H4 (cell line): ENCODE measurements at places on chromosomes 5 and 9.
A peak's percentile ranks its signal among the peaks of the same experiment; 100 is the strongest.

DNA sequence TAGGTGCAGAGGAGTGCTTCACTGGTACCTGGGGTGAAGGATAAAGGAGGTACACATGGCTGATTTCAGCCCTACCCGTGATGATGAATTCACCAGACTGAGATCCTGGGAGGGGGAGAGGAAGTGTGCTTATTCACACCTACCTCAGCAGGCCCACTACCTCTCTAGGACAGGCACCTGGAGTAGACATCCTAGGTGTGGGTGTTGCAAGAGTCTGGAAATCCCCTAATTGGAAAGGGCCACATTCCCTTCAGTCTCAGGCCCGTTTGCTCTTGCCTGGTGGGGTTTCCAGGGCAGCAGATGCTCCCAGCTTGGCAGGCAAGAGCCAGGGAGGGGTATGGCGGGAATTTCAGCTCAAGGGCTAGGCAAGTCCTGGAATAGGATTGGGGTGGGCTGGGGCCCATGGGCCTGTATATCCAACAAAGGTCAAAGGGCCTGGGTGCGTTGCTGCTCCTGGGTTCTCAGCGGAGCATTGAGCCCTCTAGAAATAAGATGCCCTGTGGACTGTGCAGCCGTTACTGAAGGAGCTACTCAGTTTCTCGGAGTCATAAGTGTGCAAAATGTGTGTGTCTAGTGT, 5.8 kb upstream of the CCL21 start:
- no peak for DNase-seq

DNA sequence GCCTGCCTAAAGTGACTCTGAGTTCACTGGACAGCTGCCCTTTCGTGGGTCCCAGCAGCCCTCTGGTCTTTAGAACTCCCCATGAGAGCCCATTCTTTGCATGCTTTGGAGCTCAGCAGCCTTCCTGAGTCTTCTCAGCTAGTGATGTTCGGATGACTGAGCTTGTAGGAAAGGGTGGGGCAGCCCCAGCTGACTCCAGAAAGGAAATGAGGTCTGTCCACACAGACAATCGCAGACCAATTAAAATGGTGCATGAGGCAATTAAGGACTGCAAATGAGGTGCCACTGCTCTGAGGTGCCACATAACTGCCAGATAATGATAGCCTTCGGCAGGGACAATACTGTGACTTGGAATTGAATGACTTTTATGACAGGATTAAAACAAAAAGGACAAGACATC, 25.4 kb upstream of the TOMM5 start:
- DNase-seq = no peak

DNA sequence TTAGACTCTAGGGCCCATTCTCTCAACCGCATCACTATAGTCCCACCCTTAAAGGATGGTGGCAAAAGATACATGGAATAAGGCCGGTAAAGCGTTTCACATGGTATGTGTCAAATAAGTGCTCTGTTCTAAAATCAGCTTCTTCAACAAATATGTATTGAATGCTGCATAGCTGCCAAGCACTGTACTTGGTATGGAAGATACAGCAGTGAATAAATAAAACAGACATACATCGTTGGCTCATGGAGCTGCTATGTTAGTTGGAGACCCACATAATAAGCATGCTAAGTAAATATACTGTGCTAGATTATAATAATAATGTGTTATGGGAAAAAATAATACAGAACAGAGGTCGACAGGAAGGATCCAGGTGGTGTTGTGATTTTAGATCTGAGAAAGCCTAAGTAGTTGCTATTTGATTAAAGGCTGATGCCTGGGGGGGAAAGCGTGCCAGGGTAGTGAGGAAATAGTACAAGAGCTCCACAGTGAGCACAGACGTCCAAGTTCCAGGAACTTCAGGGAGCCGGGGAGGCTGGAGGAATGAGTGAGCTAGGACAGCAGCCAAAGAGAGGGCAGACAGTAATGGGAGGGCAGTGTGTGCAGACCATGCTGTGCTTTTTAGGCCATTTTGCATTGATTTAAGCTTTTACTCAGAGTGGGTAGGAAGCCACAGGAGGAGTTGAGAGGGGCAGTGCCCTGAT, 93.7 kb downstream of the JAKMIP2 start:
- DNase-seq = no peak

- no peak for DNase-seq
These were observed 138.2 kb upstream of the SMARCA2 start for GRCh38 chr9:1876891-1877496.

DNA sequence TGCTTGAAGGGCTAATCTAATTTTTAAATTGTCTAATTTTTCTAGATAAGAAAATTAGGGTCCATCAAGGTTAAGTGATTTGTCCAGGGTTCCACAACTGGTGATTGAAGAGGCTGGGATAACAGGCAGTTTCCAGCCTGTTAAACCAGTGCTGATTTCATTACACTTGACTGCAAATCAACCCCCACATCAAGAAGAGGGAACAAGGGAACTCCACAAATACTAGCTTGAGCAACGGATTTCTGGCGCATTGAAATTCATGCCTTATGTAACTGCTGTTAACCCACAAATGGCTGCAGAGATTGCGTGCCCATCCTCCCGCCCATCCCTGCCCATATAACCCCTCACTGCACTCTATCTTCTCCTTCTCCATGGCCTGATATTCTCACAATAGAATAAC, 10.0 kb downstream of the PLPPR1 start:
- no peak for DNase-seq

DNA sequence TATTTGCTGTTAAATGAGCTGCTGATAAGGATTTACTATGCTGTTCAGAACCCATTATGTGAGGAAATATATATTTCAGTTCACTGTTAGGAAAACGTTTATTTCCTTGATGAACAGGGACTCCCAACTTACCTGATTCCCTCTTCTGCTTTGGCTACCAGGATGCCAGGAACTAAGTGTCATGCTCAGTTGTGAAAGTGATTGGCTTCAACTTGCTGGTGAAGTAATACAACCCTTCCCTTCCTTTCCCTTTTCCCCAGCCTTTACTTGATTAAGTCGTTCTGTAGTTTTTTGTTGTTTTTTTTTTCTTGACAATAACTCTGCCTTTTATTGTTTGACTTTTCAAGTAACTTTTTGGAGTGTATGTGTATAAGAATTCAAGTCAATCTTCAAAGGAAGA, 309.3 kb downstream of the DOCK8 start:
- DNase-seq = no peak

- no peak for DNase-seq
These were observed 79.8 kb downstream of the MROH2B start for GRCh38 chr5:40991168-40991980.

- DNase-seq = no peak
These were observed 41.1 kb upstream of the CDC42SE2 start for GRCh38 chr5:131222731-131223130.

- DNase-seq = no peak
These were observed 118.5 kb downstream of the NRG2 start for GRCh38 chr5:139924294-139925215.

DNA sequence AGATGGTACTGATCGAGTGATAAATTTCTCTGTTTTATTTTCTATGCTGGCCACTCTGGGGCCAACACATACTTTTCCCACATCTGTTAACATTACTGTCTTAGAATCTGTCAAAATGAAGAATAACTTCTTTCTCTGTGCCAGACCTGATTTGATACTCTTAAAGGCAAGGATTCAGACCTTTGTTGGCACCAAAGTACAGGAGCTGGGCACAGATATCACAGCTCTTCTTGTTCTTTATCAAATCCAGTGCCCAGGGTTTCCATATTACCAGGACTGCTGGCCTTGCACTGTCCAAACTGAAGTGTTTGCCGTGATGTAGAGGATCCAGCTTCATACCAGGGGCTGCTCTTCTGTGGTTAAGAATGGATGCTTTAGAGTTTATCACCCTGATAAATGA, 20.9 kb downstream of the ZNF474 start:
- no peak for DNase-seq

DNA sequence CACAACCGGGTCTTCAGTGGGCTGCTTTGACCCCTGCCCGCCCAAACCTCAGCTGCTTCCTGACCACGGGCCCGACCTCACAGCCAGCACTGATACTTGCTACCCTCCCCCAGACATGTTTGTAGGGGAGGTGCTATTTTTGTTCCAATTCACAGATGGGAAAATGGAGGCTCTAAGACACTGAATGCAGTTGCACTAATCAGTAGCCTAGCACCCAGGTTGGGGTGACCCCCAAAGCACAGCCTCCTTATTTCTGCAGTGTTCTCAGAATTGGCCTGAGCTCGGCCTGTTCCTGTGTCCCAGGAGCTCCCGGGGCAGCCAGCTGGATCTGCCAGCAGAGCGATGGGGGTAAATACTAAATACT, 22.6 kb downstream of the LAMC3 start:
- no peak for DNase-seq

- no peak for DNase-seq
These were observed 370.5 kb downstream of the PTPRD start for GRCh38 chr9:10242255-10242654.

DNA sequence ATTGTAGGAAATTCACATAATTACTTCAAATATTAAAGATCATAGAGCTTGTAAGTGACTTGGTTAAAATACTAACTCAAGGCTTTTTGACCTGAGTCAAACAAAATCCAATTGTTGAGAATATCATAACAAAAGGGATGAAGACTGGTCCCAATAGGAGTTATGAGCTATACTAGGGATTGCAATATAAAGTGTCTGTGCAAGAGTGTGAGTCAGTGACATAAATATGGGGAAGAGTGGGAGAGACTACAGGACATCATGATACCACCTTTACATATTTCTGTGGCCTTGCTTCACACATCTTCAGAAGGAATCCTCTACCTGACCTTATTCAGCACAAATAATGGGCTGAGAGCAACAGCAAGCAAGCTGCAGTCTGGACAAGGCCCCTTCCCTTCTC, 180.9 kb upstream of the SLC24A2 start:
- DNase-seq = no peak

GRCh38 chr5:150278046-150278730, 11.4 kb downstream of the CAMK2A start:
- DNase-seq = no peak

DNA sequence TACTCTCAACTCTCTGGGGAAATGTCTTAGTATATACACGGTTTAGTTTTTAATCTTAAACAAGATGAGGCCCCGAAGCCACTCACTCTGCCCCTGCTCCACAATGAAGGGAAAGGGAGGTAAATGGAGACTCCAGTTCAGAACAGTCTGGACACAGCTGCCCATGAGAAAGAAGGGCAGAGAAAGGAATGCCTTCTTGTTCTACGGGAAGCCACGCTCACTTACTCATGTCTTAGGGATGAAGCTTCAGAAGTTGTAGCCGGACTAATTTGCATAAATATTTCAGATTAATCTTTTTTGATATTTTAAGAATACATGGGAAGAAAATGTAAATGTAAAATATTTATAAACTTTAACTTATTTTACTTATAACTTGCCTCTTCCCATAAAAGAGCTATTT, 94.0 kb downstream of the COL23A1 start:
- DNase-seq = no peak

DNA sequence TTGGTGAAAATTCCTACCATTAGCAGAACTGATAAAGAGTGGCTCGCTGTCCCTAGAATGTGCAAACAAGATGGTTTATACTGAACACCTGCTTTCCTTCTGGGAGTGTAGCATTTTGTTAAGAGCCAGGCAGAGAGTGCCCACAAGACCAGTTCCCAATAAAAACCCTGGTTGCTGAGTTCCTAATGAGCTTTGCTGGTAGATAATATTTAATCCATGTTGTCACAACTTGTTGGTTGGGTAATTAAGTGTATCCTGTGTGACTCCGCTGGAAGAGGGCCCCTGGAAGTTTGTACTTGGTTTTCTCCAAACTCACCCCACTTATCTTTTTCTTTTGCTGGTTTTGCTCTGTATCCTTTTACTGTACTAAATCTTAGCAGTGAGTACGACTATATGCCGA, 39.5 kb upstream of the GOLGA1 start:
- no peak for DNase-seq

GRCh38 chr5:179697993-179698934, 503 bp upstream of the CANX start:
- DNase-seq = peak; percentile 100

- DNase-seq = no peak
These were observed 31.7 kb downstream of the SLC35A4 start for GRCh38 chr5:140596321-140596741.

GRCh38 chr9:76911971-76912370, 6.1 kb upstream of the PRUNE2 start:
- DNase-seq = no peak

- peak; percentile 90 for DNase-seq
These were observed 662.2 kb upstream of the ZNF608 start for GRCh38 chr5:125408448-125409233.

- peak; percentile 41 for DNase-seq
These were observed 2.0 kb upstream of the LMX1B start for GRCh38 chr9:126611592-126612325.

GRCh38 chr5:180605554-180606214, 14.4 kb upstream of the SCGB3A1 start:
- DNase-seq = peak; percentile 61

- DNase-seq = no peak
These were observed 330.6 kb downstream of the ASTN2 start for GRCh38 chr9:117084221-117084620.

DNA sequence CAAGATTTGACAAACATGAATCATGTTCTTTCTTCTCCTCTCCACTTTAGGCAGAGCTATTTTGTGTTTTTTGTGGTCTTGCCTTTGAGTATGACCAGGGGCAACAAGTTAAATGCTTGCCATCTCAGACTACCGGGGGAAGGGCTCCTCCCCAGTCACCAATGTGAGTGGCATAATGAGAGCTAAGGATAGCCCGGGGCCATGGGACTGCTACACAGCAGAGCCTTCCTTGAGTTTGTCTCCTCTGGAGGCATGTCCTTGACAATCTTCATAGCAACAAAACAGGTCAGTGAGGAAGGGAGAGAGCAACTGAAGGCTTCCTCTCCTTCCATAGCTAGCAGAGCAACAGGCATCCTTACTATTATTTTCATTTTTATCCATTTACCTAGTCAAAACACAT, 299.3 kb downstream of the ENC1 start:
- DNase-seq = no peak

DNA sequence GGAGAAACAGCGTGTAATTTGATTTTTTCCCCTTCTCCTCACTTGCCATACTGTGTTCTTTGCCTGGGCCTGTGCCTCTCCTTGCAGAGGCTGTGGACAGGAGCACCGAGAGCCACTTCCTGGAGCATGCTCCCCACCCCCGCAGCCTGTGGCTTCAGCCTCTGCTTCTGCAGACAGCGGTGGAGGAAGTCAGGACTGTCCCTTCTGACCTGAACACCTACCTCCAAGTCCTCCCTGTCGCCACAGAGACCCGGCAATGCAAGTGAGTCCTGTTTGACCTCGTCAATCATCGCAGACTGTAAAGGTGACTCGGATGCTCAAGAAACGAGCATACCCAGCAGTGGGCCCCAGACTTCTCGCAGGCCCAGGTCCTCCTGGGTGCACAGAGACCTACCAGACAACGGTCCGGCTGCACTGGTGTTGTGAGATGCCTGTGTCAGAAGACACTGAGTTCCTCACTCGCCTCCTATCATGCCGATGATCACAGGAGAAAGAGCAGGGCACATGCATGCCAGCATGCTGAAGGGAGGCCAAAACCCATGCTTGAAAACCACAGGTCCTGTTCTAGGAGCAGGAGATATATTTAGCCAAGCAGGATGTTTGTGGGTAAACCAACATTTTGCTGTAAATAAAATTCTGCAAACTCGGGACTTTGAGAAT, 198.8 kb downstream of the AUH start:
- peak; percentile 73 for DNase-seq

GRCh38 chr5:155530046-155530445, 516.5 kb downstream of the KIF4B start:
- no peak for DNase-seq

GRCh38 chr9:81968026-81968425, 20.5 kb upstream of the SPATA31D1 start:
- DNase-seq = no peak

- DNase-seq = no peak
These were observed 73.5 kb downstream of the CHSY3 start for GRCh38 chr5:129977810-129978209.

- DNase-seq = no peak
These were observed 74.5 kb downstream of the FBXO38 start for GRCh38 chr5:148458036-148458888.
